ENCODE measurements at places on chromosomes 5 and 9.

DNA sequence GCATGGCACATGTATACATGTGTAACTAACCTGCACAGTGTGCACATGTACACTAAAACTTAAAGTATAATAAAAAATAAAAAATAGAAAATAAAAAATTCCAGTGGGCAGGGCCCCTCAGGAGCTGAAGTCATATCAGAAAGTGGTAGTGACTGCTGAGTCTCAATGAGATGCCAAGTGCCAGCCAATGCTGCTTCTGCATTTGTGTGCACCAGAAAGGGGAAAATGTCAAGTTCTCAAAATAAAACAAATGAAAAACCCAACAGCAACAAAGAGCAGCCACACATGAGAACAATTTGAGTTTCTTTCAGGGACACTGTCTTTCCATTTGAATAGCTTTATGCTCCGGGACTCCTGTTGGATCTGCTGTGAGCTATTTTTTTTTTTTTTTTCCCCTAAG is 117.2 kb upstream of the CCDC112 start:
- DNase-seq, result no peak

DNA sequence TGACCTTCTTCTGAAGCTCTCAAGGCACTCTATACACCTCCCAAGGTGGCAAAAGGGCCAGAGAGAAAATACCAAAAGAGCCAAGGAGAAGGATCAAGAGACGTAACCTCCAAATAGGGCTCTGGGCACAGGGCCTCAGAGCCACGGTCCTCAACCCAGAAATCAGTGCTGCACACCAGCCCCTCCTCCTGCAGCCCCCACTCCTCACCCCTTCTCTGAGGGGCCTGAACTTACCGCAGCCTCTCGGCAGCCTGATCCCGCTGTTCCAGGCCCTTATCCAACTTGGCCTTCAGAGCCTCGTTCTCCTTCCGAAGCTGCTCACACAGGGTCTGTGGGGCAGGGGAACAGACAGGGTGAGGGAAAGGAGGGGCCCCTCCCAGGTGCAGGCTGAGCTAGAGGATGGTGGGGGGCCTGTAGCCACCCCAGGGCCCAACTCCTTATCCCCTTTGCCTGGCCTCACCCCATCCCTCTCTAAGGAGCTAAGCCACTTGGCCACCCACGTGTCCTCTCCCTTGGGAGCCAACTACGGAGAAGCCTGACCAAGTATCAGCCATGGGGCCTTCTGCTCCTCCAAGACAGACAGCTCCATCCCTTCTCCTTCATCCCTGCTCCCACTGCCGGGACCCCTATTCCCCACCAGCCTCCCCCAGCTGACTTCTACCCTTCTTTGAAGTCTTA is 28.8 kb downstream of the TNIP1 start:
- DNase-seq, result no peak

DNA sequence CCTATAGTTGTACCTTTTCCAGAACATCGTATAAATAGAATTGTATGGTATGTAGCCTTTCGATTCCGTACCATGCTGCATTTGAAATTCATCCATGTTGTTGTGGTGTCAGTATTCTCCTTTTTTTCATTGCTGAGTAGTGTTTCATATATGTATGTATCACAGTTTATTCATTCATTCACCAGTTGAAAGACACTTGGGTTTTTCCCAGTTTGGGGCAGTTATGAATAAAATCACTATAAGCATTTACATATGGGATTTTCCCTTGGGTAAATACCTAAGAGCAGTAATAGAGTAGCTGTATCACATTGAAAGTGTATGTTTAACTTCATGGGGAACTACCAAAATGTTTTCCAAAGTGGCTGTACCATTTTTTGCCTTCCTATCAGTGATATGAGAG is 16.1 kb upstream of the FKTN start:
- no peak for DNase-seq

- DNase-seq, result no peak
These were observed 668 bp downstream of the RANBP3L start for GRCh38 chr5:36300927-36301540.

DNA sequence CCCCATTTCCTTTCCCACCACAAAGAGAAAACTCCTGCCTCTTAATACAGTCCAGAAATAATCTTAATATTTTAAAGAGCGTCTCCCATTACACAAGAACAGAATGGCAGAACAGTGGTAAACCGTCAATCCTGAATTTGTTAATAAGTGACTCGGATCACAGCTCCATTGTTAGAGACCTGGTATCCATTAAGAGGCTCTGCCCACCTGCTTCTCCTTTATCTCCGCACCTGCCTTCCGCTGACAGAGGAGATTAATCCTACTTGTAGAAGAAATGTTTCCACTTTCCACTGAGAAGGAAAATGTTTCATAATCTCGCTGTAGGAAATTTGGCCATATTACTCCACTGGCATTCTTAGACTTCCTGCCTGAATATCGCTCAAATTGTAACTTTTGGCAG is 1493.2 kb downstream of the MAT2B start:
- no peak for DNase-seq

GRCh38 chr5:159944056-159944600 is 27.8 kb downstream of the ADRA1B start:
- DNase-seq, result no peak

GRCh38 chr5:53766673-53767072 is 206.2 kb downstream of the NDUFS4 start:
- no peak for DNase-seq

GRCh38 chr9:78905986-78906755 is 609.2 kb downstream of the PSAT1 start:
- DNase-seq, result no peak

DNA sequence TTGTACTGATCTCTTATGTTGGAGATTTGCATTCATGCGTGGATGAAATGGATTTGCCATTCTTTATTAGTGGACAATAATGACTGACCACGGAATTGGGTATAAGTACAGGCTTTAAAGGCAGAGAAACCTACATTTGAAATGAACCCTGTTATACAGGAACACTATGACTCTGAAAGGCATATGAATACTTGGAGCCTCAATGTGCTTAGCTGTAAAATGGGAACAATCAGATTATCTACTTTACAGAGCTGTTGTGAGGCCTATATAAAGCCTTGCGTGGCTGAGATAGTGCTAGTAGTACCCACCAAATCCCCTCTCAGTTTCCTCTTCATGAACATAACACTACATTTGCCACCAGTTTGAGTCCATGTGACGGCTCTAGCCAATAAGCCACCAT is 18.9 kb upstream of the MGAT1 start:
- DNase-seq, result no peak

DNA sequence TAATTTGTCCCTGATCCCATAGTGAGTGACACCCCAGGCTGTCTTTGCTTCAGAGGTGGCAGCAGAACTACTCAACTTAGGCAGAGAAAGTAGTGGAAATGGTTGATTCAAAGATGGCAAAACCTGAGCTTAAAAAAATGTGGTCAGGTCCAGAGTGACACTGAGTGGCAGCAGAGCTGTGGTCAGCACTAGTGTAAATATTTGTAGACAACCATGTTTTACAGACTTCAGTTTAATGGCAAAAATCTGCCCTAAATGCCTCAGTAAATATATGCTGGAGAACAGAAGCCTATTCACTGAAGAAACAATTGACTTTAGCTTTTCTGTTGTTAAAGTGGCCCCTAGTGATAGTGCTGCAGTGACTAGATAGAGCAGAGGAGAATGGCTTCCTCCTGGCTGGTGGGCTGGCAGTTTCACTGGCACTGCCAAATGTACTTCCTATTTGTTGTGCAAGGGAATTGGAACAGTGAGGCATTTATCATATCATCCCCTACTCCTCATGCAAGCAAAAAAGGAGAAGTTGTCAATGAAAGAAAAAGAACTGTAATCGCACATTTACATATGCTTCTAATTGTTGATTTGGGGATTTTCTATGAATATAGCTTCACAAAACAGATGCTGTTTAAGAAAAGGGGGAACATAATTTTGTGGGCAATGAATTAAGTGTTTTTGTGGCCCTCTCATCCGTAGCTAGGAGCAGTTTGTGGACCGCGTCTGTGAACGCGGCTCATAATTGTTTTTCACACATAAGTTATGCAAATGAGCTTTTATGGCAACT is 12.0 kb downstream of the PBX3 start:
- DNase-seq, result no peak

GRCh38 chr9:109314011-109314531 is 6.8 kb downstream of the EPB41L4B start:
- DNase-seq, result no peak

GRCh38 chr5:107893642-107894041 is 222.9 kb upstream of the EFNA5 start:
- DNase-seq, result no peak

DNA sequence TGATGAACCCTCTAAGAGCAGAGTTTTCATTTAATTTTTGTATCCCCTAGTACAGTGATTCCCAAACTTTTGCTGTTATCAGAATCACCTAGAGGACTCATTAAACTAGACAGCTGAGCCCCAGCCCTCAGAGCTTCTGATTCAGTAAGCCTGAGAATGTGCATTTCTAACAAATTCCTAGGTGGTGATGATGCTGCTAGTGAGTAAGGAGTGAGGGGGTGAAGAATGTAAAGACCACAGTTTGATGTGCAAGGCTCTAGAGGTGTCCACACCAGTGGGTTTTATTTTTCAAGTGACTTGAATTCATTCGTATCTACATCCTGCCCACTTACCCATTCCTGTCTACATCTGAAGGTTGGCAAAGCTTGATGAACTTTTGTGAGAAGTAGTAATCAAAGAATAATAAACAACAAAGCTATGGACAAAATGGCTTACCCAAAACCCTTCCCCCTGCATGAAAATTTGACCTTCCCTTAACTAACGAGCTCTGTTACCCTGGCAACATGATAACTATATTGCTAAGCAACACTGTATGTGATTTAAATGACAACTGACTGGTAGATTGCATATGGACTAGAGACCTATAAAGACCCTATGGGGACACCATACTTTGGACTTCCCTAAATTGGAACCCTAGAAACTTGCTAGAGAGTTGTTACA is 35.2 kb downstream of the DTWD2 start:
- no peak for DNase-seq

DNA sequence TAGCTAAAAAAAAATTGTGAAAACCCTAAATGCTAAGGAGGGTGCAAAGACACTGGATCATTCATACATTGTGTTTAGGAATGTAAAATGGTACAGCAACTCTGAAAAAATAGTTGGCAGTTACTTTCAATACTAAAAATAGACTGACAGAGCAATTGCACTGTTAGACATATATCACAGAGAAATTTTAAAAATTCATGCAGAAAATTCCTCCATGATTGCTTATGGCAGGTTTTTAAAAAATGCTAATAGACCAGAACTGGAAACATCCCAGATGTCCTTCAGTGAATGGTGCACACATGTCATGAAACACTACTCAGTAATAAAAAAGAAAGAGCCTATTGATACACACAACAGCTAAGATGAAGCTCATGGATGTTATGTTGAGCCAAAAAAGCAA is 349.8 kb upstream of the DAB2 start:
- no peak for DNase-seq

DNA sequence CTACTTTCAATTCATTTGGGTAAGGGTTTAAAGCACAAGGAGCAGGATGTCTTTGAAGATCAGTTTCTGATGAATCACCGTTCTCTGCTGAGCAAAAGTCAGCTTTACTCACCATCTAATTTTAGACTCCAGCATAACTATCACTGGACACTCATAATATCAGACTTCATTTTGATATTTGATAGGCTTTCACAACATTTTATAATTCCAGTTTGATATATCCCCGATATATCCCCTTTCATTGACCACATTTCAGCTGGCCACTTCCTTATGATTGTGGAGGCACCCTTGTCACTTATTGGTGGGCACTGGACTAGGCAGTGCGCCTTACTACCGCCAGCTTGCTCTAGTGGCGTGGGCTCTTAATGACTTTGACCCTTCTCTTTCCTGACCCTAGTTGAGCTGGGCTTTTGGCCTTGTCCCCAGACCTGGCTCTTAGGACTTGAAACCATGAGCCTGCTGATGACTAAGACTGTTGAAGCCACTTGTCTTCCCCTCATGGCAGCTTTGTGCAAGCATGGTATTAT is 46.8 kb downstream of the CYSTM1 start:
- no peak for DNase-seq

DNA sequence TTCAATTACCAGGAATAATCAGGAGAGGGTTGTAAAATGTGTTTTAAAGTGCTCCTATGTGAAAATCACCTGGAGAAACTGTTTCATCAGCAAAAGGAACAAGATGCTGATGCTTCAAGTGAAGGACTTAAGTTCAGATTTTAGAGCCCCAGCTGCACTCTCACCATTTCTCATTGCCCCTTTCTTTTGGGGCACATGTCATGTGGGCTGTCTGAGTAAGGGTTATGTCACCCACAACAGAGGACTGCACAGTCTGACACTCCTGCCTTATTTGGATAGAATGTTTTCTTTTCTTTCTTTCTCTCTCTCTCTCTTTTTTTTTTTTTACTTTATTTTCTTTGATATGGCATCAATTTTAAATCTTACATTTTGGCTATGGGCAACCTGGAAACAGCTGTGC is 204.1 kb upstream of the EFNA5 start:
- DNase-seq, result no peak

DNA sequence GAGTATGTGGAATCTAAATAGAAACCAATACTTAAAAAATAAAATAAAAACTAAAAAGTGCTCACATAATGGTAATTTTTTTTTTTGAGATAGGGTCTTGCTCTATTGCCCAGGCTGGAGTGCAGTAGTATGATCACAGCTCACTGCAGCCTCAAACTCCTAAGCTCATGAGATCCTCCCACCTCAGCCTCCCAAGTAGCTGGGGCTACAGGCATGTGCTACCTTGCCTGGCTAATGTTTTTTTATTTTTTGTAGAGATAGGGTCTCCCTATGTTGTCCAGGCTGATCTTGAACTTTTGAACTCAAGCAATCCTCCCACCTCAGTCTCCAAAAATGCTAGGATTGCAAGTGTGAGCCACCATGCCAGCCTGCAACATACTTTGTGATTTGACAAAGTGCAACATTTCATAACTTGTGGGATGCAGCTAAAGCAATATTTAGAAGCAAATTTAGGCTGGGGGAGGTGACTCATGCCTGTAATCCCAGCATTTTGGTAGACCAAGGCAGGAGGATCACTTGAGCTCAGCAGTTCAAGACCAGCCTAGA is 18.4 kb downstream of the AP3B1 start:
- DNase-seq, result no peak

DNA sequence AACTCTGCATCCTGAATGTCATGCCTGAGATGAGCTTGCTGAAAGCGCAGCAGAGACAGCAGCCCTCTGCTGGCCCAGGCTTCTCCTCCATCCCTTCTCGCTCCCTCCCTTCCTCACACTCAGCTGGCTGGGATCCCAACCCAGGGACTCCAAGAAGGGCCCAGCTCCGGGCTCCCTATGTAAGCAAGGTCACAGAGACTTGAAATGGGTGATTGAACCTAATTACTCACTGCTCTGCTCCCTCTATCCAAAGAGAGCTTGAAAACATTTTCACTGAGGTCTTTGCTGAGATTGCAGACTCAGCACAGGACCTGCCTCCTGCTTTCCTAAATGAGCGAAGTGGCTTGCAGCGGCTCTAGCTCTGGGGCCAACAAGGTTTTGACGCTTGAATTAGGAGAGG is 42.8 kb downstream of the RAPGEF1 start:
- no peak for DNase-seq
